Stimulated activated CD8-positive, alpha-beta memory T cell treated with anti-CD3 and anti-CD28 coated beads, Interleukin-12 subunit alpha, Interleukin-12 subunit beta, amount 100 ng/mL, for 4 hours (primary cell): ENCODE measurements at places on chromosomes 12 and 14.

DNA sequence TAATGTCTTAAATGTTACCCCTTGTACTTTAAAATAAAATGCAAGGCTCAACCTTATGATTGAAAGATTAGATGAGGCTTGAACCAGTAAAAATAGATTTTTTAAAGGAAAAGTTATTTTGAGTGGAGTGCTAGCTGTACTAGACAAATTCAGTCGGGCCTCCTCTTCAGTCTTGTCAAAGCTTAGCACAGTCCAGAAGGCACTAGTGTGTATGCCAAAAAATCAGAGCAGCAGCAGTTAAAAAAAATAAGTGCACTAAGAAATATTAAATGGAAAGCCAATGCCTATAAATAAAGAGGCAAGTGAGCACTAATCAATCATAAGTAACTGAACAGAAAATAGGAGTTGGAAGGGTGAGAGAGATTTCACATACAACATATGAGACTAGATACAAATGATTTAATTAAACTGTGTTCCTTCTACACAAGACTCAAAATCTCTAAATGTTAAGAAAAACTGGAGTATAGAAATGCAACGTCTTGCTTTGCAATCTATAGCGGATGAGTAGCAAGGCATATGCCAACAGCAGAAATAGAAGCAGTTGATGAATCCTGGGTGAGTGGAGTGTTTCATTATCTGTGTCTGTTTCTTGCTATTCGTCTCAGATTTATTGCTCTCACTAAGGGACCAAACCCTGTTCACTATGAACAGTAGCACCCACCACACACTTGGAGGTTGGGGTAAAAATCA is 172.1 kb downstream of the ETNK1 start:
- DNase-seq = no peak

- DNase-seq = no peak
Observed at GRCh38 chr14:89165189-89166181, 251.5 kb downstream of the FOXN3 start.

GRCh38 chr14:60349663-60350365 is 100.8 kb downstream of the PPM1A start:
- DNase-seq = no peak

GRCh38 chr14:22580625-22581024 is 8.4 kb downstream of the DAD1 start:
- DNase-seq = no peak

DNA sequence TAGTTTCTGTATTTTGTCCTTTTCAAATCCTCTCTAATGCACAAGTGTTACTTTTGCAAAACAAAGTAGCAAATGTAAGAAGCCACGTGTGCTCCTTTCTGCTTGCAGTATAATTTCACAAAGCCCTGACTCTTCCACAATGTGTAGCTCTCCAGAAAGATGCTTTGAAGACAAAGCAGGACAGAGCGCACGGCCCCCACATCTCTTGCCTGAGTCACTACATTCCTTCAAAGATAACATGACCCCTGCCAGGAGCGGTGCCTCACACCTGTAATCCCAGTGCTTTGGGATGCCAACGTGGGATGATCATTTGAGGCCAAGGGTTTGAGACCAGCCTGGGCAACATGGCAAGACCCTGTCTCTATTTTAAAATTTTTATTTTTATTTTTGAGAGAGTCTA is 40.5 kb downstream of the JAG2 start:
- DNase-seq = no peak

DNA sequence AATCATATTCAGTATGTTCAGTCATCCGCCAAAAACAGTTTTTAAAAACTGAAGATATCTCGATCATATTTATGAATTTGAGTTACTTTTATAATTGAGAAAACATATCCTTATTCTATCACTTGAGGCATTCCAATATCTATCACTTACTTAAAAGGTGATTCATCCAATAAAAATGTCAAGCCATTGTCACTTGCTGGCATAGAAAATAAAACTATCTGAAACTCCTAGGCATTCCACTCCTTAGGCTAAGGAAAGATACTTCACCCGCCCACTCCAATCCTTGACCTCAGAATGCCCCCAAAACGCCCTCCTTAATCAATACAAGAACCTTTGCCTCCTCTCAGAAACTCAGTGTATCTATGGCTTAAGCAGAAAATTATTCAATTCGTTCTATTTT is 51.3 kb upstream of the AMIGO2 start:
- DNase-seq = no peak

DNA sequence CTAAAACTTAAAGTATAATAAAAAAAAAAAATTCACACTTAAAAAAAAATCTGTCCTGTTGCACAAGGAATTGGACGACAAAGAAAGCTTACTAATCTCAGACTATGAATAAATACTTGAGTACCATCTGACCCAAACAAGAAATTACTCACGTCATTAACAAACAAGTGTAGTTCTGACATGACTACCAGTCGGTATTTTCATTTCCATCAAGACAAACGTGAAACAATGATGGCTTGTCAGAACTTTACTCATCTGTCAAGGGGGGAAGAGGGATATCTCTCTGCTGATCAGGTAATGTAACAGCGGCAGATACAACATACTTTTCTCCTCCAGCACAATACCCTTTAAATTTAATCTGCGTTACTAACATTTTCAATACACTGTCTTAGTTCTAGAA is 78.3 kb downstream of the CDK17 start:
- DNase-seq = no peak
